Stimulated activated CD8-positive, alpha-beta memory T cell treated with anti-CD3 and anti-CD28 coated beads, Interleukin-12 subunit alpha, Interleukin-12 subunit beta, amount 100 ng/mL, for 1 hour (primary cell): ENCODE measurements at places on chromosomes 5 and 9.

GRCh38 chr9:130693101-130693425, 517 bp upstream of the EXOSC2 start:
- DNase-seq, result no peak

- DNase-seq, result no peak
Measured at GRCh38 chr9:127380479-127380878, 16.5 kb upstream of the SLC2A8 start.

- no peak for DNase-seq
Measured at GRCh38 chr5:93785475-93785874, 44.1 kb upstream of the POU5F2 start.

- DNase-seq, result no peak
Measured at GRCh38 chr9:3296536-3296935, 229.3 kb downstream of the RFX3 start.

DNA sequence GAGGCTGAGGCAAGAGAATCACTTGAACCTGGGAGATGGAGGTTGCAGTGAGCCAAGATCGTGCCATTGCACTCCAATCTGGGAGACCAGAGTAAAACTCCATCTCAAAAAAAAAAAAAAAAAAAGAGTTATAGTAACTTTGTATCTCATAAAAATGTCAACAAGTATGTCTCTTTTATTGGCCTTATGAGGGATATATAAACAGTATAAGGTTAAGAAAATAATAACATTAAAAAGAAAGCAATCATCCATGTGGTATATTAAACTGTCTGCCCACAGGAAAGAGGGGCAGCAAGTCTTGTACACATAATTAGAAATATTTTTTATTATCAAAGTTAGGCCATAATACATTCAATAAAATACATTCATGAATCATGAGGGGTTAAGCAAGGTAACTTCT, 259.4 kb upstream of the KLF9 start:
- DNase-seq, result no peak

DNA sequence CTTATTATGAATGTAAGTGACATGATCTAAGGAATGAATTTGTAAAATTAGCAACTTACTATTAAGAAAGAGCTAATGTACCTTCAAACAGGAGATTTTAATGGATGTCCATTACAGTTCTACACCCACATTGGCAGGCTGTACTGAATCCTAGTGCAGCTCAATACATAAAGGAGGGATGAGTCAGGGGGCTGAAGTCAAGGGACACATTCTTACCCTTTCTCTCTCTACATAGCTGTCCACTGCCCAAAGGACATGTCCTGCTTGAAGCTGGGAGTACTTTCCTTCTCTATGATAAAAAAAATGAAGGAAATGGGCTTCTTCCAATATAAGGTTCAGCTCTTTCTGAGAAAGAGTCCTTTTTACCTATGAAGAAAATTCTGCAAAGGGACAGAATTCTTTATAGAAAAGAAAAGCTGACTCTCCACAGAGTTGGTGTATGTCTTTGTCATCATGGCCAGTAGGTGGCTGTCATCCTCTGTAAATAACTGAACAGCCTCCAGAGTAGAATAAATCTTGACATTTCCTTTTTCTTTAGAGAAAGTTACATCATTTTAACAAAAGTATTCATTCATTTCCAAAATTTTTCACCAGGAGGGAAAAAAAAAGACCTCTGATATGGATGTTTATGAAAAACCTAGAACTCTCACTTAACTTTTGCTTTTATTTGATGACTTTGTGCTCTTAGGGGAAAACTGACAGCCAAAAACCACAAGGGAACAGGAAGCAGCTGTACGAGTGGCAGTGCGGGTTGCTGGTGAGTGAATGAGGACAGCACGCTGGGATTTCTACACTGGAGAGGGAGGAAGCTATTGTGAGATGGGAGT, 13.1 kb upstream of the IFNA14 start:
- DNase-seq, result no peak

GRCh38 chr9:14616188-14616982, 76.8 kb downstream of the ZDHHC21 start:
- no peak for DNase-seq

DNA sequence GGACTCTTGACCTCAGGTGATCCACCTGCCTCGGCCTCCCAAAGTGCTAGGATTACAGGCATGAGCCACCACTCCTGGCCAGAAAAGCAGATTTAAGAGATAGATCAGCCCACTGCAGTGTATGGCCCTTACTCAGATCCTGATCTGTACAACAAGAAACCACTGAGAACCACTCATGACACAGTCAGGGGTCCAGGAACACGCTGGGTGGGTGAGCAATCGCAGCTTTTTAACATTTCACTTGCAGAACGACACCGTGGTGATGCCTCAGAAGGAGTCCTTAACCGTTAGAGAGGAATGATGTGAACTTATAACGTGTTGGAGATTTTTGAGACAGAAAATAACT, 45.3 kb upstream of the NSMF start:
- no peak for DNase-seq

DNA sequence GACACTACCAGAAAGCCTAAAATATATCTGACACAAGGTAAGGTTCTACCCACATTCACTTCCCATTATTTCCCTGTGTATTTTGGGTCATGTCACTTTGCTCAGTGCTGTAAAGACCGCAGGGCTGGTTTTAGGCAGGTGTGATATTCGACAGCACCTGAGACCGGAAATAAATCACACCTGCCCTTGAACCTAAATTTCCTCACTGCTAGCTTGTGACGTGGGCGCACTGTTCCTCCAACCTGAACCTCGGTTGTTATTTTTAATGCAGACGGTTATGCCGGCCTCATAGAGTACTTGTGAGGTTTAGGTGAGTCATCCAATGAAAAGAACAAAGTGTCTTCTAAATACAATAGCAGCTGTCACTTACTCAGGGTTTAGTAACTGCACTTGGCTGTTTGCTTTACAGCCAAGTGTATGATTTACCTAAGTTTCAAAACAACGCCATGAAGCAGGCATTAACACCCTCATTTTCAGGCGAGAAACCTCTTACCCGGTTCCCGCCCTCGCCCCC, 20.7 kb upstream of the ZNF782 start:
- no peak for DNase-seq
